COR-L47 (cell line): ENCODE measurements at places on chromosomes 2 and 18.

DNA sequence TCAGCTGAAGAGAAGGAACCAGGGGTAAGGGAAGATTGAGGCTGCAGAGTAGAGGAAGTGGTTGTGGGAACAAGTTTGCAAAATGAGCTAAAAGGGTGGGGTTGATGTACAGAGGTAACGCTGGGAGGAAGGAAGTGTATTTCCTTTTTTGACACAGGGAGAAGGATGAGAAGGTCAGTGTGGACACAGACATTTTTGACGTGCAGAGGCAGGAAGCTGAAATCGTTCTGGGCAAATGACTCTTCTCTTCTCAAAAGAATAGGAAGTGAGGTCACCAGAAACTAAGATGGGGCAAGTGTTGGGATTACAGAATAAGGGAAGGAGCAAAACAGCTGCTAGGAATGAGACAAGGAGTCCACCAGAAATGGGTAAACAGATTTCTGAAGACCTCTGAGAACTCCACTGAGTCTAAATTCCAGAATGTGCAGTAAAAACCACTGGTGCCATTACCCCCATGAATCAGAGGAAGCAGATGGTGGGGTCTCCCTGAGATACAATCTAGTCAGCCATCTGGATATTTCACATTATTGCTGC lies 20.0 kb upstream of the RNF149 start:
- no peak for DNase-seq

DNA sequence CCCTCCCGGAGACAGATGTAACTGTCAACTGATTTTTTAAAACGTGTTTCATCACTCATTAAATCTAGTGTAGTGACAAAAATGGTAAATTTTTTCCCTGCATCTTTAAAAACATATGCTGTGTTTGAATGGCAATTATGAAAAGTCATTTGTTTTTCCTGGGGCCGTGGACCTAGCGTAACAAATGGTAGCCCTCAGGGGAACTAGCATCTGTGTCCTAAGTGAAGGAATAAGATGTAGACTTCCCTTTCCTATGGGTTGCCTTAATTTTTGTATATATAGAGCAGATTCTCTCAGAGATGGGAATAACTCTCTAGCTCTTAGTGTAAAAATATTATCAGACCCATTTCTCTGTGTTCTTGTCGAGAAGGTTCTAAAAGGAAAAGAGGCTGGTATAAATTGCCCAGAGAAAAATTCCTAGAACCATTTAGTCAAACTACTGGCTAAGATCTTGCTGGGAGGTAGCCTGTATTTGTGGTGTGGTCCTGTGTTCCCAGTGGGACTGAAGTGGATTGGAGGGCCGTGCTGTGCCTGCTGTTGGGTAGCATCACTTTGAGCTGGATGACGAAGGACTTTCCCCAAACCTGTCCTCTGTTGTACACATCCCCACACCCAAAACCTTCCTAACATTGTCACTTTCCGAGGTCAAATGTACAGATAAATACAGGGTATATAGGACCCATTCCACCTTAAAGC lies 85.8 kb downstream of the LIMS1 start:
- DNase-seq, result no peak

- DNase-seq, result no peak
Observed at GRCh38 chr18:76410660-76411417, 84.2 kb downstream of the ZNF516 start.

- DNase-seq, result no peak
Observed at GRCh38 chr2:109299536-109299935, 170.5 kb downstream of the SH3RF3 start.

- no peak for DNase-seq
Observed at GRCh38 chr2:42906111-42906556, 113.8 kb upstream of the HAAO start.

- DNase-seq, result no peak
Observed at GRCh38 chr2:228426502-228427216, 245.2 kb upstream of the SPHKAP start.

GRCh38 chr2:95388856-95389244 lies 13.7 kb upstream of the FAHD2A start:
- no peak for DNase-seq

- DNase-seq, result no peak
Observed at GRCh38 chr18:69635482-69635881, 234.8 kb downstream of the DOK6 start.

- no peak for DNase-seq
Observed at GRCh38 chr18:24817587-24818371, 357.3 kb downstream of the HRH4 start.
